ENCODE measurements at places on chromosomes 13 and 19.

DNA sequence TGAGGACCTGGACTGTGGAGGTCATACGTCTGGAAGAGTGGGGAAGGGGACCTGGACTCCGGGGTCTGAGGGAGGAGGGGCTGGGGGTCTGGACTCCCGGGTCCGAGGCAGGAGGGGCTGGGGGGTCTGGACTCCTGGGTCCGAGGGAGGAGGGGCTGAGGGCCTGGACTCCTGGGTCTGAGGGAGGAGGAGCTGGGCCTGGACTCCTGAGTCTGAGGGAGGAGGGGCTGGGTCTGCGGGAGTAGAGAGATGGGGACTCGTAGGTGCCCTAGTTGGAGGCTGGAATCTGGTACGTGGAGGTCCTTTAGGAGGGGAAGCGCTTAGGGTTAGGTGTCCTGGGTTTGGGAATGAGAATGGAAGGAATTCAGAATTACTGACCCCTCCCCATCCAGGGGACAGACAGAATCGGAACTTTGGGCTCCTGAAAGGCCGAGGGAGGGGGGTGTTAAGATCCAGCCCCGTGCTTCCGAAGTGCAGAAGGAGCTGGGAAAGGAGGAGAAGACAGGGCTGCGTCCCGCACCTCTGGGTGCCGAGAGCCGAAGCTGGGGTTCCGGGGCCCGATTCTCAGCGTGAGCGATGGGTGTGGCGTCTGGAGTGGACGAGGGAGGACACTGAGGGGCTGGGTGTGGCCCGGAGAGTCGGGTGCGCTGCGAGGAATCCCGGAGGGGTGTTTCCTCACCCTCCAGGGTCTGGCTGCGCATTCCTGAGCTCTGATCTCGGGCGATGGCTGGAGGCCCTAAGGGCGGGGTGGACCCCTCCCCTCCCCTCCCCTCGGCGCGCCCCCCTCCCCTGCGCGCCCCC is 608 bp downstream of the MYADM start:
- DNase-seq = peak; percentile 46

DNA sequence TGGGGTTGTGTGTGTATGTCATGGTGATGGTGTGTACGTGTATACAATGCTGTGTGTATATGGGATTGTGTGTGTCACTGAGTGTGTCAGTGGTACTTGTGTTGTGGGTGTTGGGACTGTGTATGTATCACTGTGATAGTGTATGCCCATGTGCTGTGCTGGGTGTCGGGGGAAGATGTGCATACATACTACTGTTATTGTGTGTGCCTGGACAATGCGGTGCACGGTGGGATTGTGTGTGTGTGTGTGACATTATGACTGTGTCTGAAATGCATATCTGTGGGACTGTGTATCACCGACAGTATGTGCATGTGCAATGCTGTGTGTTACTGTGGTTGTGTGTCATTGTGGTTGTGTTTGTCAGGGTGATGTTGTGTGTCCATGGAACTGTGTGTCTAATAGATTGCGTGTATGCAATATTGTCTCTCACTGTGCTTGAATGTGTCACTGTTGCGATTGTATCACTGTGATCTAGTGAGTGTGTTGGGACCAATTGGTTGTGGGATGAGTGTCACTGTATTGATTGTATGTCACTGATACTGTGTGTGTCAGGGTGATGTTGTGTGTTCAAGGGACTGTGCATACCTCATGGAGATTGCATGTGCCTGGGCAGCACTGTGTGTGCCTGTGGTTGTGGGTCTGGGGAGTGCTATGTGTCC is 11.0 kb upstream of the BBC3 start:
- DNase-seq = no peak

- DNase-seq = no peak
These were observed 449.9 kb downstream of the HS6ST3 start for GRCh38 chr13:96539791-96540190.

GRCh38 chr13:51844862-51845573 is at the start of gene TMEM272:
Gene TMEM272 (minus strand): TSS chr13:51845177. CDS start chr13:51838530, 6,647 bp downstream.
- peak; percentile 45 for DNase-seq

DNA sequence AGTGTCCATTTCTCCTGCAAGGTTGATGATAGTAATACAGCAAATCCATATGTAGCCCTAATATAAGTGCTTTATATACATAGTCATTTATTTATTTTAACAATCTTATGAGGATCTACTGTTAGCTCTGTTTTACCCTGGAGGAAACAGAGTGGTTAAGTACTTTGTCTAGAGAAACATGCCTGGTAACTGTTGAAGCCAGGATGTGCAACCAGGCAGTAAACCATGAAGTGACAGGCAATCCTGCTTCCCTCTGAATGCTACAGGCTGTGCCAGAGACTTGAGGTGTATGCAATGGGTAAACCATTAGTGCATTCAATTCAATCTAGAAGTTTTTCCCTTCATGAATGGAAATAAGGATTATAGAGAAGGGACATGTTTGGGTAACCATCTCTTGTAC is 911.0 kb downstream of the PCDH17 start:
- DNase-seq = no peak

- peak; percentile 84 for DNase-seq
These were observed 23.1 kb downstream of the LRFN3 start for GRCh38 chr19:35959040-35959967.

DNA sequence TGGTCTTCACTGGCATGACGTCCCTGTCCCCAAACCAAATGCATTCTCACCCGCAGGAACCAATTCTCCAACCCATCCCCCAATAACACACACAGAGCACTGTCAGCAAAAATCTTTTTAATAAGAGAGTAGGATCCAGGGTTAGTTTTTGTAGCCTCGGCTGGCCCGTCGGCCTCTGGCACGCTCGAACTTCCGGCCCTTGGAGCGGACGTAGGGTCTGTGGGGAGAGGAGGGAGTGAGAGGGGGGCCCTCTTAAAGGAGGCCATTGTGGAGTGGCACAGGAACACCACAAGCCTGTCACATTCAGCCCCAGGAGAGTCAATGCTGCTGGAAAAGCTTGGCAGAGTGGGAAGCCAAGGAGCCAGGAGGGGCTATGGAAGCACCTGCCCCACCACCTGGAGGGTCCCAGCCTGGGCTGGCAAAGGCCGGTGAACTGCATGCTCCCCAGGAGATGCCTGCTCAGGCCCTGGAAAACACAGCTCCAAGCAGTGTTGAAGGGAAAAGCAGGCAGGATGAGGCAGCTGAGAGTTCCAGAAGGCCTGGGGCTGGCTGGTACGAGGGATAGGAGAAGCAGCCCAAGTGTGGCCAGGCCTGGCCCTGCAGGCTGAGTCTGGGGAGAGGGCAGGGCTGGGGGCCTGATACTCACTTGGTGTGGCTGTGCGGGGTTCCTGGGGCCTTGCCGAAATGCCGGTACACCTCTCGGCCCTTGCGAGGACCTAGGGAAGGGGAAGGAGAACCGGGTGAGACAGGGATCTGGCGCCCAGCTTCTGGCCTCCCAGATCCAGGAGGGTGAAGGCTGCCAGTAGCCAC is 560 bp upstream of the FAM83E start:
- no peak for DNase-seq

GRCh38 chr13:80923907-80924306 is 583.0 kb upstream of the SPRY2 start:
- no peak for DNase-seq

- no peak for DNase-seq
These were observed 5.2 kb downstream of the MIDN start for GRCh38 chr19:1253514-1254080.

GRCh38 chr19:7272856-7273578 is 21.2 kb downstream of the INSR start:
- no peak for DNase-seq

All from activated CD4-positive, alpha-beta T cell treated with anti-CD3 and anti-CD28 coated beads, Interleukin-2, amount 50 U/mL, for 1 hour (primary cell).